SK-N-SH treated with all-trans-retinoic acid at 6 μM for 48 hours (cell line): ENCODE measurements at places on chromosomes 5 and 9.

DNA sequence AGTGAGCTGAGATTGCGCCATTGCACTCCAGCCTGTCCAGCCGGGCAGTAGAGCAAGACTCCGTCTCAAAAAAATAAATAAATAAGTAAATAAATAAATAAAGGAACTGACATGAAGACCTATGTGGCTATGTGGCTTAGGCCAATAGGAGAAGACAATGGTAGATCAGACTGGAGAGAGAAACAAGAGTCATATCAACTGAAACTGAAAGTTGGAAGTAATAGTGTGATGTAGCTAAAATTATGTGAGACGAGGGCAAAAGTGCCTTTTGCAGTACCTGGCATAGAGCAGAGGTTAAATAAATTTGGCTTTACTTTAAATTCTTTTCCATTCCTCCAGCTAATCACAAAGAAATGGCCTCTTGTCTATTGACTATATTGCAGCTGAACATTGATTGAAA lies 7.3 kb downstream of the FBP2 start:
- no peak for ATAC-seq

GRCh38 chr9:4938496-4938895 lies 46.6 kb upstream of the JAK2 start:
- ATAC-seq = no peak

DNA sequence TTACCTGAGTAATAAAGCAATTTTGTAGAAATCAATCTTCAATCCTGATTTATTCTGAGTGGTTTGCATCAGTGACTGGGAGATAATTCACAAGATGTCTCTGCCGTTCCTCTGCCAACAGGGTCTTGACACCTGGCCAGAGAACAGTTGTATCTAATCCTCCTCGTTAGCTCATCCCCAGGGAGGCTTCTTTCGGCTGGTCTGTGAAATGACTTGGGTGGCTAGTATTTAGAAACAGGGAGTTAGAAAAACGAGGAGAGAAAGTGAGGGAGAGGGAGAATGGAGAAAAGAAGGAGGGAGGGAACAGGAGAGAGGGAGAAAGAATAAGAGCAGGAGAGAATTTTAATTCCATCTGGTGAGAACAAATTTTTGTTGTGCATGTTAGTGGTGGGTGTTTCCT lies 600.2 kb upstream of the TLE4 start:
- no peak for ATAC-seq

DNA sequence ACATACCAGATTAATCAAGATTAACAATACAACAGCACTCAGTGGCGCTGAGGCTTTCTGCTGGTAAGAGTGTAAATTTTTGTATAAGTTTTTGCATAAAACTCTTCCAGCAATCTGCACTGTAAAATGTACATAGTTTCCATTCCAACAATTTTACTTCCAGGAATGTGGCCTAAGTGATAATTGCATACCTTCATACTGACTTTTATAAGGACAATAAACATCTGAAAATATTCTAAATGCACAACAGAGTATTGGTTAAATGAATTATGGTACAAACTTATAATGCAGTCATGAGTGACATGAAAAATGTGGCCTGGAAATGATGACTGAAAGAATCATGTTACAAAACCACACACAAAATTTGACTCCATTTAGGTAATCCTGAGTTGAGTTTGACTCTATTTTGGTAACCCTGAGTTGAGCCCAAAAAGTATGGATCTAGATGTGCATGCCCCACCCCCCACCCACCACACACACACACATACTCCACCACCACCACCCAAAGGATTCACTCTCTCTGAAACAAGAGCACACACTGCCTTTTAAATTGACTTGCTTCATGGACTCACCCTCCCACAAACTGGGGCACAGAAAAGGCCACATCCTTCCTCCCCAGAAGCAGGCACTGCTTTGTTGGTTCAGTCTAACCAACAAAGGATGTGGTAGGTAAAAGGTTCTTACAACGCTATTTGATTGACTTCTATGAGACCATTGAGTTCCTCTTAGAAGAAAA lies 137.6 kb downstream of the SUSD1 start:
- peak; percentile 5; the same call in 2 of the 3 replicates for ATAC-seq

DNA sequence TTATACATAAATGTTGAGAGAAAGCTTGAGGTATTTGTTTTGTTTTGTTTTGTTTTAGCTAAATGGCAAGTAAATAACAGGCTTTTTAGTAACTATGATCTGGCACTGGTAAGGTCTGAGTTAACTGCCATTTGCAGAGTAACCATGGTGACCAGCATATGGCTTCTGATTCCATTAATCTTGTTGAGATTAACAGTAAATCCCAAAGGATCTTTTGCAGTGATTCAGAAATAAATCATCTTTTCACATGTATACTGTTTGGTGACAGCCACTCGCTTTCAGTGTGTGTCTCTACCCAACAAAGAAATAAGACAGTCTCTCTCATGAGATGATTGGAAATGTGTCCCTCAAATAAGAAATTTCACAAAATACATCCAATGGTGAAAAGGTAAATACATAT lies 235.6 kb downstream of the RAB3C start:
- no peak for ATAC-seq

DNA sequence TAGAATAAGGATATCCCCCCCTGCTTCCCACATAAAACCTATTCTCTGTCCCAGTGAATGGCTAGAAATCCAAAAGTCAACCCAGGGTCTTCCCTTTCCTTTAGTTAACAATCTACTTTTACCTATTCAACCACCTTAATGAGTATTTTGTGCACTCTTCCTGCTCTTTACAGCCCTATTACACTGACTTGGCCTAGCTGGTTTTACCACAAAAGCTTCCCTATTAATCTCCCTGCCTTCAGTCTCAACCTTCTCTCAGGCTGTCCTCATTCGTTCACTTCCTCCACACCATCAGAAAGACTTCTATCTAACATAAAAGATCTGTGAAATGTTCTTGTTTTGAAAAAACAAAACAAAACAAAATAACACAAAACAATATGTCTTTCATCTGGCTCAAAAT lies 16.2 kb downstream of the CTNNAL1 start:
- no peak for ATAC-seq

DNA sequence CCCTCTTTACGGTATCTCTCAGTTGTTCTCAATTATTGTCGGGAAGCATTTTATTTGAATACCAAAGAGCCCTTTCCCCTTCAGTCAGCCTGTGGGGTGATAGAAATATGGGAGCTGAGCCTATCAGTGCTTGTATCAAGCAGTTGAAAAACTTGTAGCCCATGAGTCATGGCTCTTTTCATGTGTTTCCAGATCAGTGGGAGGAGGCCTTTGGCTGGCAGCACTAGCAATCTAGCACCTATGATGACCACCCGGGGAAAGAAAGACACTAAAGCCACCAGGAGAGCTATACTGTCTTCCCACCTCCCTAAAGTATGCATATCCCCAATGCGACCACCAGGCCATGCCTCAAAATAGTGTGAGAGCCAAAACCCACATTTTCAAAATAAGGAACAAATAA lies 696.9 kb upstream of the C9orf72 start:
- ATAC-seq = no peak

GRCh38 chr9:116515541-116515940 lies 171.6 kb upstream of the TRIM32 start:
- ATAC-seq = no peak

DNA sequence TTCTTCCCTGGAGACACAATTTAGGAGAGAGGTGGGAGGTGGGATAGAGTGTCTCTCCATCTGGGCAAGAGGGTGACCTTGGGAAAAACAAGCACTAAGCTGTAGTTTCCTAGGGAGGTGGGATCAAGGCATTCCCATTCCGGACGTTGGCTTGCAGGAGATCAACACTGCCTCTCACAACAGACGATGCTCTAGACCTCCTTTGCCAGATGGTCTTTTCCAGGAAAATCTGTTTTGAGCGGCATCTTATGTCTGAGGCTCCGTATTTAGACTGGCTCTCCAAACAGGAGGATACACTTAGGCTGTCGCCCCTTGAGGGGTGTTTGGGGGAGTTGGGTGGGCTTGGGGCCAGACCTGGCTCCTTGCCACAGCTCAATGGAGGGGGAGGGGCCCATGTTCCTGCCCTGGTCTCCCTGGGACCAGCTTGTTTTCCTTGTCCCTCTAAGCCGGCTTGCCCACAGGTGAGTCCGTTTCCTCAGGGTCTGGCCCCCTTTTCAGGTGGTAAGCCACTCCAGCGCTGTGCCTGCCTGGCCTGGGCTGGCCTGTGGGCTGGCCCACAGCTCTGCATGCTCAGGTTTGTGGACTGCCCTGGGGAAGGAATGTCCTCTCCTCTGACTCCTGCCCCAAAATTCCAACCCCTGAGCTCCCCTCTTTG lies 2.4 kb downstream of the PSD2 start:
- ATAC-seq = no peak

GRCh38 chr9:106020186-106020585 lies 325.8 kb downstream of the TMEM38B start:
- ATAC-seq = no peak

- ATAC-seq = peak; percentile 45
These were observed 49.3 kb downstream of the ZFAND5 start for GRCh38 chr9:72315510-72316311.

DNA sequence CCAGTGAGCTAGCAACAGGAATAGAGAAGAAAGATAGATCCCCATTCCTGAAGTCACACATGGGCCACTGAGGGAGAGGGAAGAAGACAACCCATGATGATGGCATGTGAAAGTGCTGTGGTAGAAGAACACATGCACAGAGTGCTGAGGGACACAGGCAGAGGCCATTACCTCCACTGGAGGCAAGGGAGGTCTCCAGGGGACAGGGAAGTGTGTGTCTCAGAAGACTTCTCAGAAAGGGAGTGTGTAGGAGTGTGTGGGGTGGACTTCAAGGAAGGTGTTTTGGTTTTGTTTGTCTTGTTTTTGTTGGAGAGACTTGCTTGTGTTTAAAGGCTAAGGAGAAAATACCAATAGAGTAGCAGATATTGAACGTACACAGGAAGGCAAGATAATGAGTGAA lies 77.0 kb upstream of the SMARCA2 start:
- ATAC-seq = no peak

GRCh38 chr9:1713841-1714240 lies 301.3 kb upstream of the SMARCA2 start:
- no peak for ATAC-seq

DNA sequence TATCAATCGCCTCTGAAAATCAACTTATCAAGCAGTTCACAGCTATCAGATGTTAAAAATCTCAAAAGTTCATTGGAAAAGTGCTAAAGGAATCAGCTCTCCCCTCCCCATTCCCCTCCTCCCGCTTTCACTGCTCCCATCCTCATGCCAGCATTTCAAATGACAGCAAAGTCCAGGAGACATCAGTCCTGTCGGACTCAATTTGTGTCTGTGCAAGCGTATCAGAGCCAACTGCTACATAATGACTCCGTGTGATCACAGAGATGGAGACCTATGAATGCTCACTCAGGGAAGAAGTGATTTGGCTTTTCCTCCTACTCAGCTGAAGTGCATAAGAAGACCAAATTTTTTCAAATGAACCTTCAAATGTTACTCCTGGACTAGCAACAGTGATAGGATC lies 937.2 kb upstream of the DMAC1 start:
- no peak for ATAC-seq

DNA sequence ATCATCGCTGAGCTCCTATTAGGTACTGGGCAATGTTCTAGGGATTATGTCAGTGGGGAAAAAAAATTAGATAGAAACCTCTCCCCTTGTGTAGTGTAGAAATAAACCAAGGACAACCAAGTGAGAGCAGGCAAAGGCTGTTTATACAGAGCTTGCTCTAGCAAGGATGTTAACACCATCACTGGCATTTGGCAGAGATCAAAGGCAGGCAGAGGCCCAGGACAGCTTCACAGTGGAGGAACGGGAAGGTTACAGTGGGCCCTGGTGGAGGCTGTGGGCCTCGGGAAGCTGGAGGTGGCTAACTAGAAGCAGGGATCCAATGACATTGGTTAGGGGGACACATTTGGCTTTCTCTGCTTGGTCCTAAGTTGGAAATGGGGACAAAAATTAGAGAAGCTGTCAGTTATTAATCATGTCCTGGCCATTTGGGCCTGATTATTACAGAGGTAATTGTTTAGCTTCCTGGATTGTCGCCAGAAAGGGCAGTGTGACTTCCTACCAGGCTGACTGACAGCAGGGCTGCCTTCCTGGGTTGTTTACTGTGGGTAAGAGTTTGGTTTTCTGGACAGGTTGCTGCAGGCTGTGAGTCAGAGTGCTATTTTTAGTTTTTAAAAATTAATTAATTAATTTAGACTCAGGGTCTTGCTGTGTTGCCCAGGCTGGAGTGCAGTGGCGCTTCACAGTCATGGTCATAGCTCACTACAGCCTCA lies 259.3 kb downstream of the ROR2 start:
- ATAC-seq = no peak

GRCh38 chr9:118711843-118712242 lies 657.4 kb downstream of the BRINP1 start:
- ATAC-seq = no peak

DNA sequence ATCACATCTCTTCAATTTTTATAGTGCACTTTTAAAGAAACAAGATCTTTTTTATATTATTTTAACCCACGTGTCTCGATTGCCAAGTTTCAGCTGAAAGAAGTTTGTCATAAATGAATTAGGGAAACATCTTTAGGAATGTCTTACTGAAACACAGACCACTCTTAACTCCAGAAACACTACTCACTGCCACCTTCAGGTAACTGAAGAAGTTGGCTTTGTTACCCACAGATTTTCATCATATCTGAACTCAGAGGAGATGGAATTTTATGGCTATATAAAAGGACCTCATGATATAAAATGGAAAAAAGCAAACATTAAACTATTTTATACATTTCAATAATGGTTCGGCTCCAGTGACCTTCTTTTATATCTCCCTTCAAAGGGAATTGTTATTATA lies 158.0 kb downstream of the SEMA5A start:
- ATAC-seq = peak; percentile 69
